ENCODE measurements at places on chromosomes 1 and 21. TPM values are rescaled to one million over a fixed set of nuclear protein-coding genes. Genes with fewer than 3 reads are reported as not detected.

The KCNJ9 gene
- not detected for total RNA-seq

The RGS8 gene
- not detected for total RNA-seq

The TPTE gene
- not detected for total RNA-seq

The WLS gene
- 37.3 TPM for total RNA-seq

The RXRG gene
- not detected for total RNA-seq

The ECM1 gene
- total RNA-seq = 28.6 TPM

The NPHS2 gene
- total RNA-seq = not detected

The AHCTF1 gene
- 24.5 TPM for total RNA-seq

The SFPQ gene
- total RNA-seq = 179 TPM

The RCAN1 gene
- total RNA-seq = 31.6 TPM

The GJA8 gene
- not detected for total RNA-seq

The SSR2 gene
- total RNA-seq = 355 TPM

The KRTAP10-1 gene
- total RNA-seq = not detected

The RBM11 gene
- 0.35 TPM for total RNA-seq

The GUCA2A gene
- not detected for total RNA-seq

The MARK1 gene
- 6.0 TPM for total RNA-seq

The RXFP4 gene
- total RNA-seq = not detected

The PADI2 gene
- 3.9 TPM for total RNA-seq

The CHI3L2 gene
- not detected for total RNA-seq

The VASH2 gene
- total RNA-seq = 0.05 TPM

The SERTAD4 gene
- total RNA-seq = 5.9 TPM

The EFNA1 gene
- 26.1 TPM for total RNA-seq

The ADAMTSL4 gene
- total RNA-seq = 14.4 TPM

The SPATA46 gene
- not detected for total RNA-seq

The ATG4C gene
- total RNA-seq = 5.0 TPM

The TIAM1 gene
- 19.3 TPM for total RNA-seq

The SPATA17 gene
- 1.5 TPM for total RNA-seq

The C1orf74 gene
- 13.6 TPM for total RNA-seq

The FMO3 gene
- not detected for total RNA-seq

The CD58 gene
- total RNA-seq = 20.6 TPM

The NCF2 gene
- 34.7 TPM for total RNA-seq

The FNDC10 gene
- 5.6 TPM for total RNA-seq

The BNIPL gene
- total RNA-seq = 30.5 TPM

The CHRNB2 gene
- total RNA-seq = not detected

The TACSTD2 gene
- 415 TPM for total RNA-seq

The LEMD1 gene
- total RNA-seq = not detected

The TCHH gene
- total RNA-seq = not detected

The C1orf53 gene
- 10.2 TPM for total RNA-seq

The LCE2A gene
- total RNA-seq = not detected

The GLMN gene
- total RNA-seq = 10.4 TPM

The NHLH1 gene
- not detected for total RNA-seq

The TNFRSF4 gene
- total RNA-seq = not detected

The PLA2G2C gene
- not detected for total RNA-seq

The ANKRD34A gene
- 0.28 TPM for total RNA-seq

The ORC1 gene
- 15.3 TPM for total RNA-seq

The SLC30A10 gene
- not detected for total RNA-seq

The CCDC17 gene
- 0.56 TPM for total RNA-seq

The ATP6V1G3 gene
- not detected for total RNA-seq

The S100A6 gene
- total RNA-seq = 2,657 TPM

The PODN gene
- total RNA-seq = not detected

The CA6 gene
- not detected for total RNA-seq

The C1orf159 gene
- 22.9 TPM for total RNA-seq

The TSACC gene
- total RNA-seq = 2.4 TPM

Data from airway epithelial cell (primary cell).